ENCODE measurements at places on chromosomes 1 and 21.
A peak's percentile ranks its signal among the peaks of the same experiment; 100 is the strongest.

DNA sequence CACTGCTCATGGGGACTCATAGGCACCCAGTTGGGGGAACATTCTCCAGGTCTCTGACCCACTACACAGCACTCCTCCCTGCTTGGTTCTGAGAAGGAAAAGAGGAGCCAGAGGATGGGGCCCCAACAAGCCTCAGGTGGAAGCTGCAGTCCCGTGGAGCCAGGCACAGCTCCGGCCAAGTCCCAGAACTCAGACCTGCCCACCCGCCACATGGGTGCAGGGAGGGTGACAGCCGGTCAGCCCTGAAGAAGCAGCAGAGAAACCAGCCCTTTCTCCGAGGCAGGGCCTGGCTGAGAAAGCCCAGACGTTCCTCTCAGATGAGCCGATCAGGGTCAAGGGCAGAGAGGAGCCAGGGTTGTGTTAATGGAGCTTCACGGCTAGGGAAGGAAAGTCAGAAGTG is 106.5 kb downstream of the PRDM16 start:
- DNase-seq = no peak

- DNase-seq = no peak
These were observed 11.3 kb upstream of the OR2T8 start for GRCh38 chr1:247908766-247909165.

GRCh38 chr21:37208056-37208721 is 58.9 kb downstream of the VPS26C start:
- peak; percentile 85 for DNase-seq

DNA sequence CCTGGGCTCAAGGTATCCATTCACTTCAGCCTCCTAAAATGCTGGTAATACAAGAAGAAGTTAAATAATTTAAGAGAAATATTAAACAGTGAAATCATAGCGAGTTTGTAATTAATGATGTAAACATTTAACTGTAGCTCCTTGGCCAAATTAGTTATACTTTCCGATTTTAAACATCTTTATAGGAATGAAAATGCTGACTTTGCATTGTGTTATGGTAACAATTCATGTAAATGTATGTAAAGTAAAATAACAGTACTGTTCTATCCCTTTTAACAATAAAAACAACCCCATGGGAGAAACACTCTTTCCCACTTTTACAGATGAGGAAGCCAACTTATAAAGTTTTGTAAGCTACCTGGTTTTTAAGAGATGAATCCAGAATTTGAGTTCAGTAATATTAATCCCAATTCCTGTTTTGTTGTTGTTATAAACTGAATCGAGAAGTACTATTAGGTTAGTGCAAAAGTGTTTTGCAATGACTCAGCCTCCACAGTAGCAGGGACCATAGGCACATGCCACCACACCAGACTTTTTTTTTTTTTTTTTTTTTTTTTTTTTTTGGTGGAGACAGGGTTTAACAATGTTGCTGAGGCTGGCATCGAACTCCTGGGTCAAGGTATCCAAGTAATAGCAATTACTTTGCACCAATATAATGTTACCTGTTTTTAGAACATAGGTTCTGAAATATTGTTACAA is 1360.4 kb downstream of the BRINP3 start:
- DNase-seq = no peak
